Activated effector memory CD4-positive, alpha-beta T cell treated with anti-CD3 and anti-CD28 coated beads, Interleukin-2, amount 50 U/mL, for 16 hours (primary cell): ENCODE measurements at places on chromosomes 3 and 15.

- DNase-seq, result no peak
Observed at GRCh38 chr15:68258692-68259091, 18.9 kb upstream of the FEM1B start.

- DNase-seq, result no peak
Observed at GRCh38 chr3:169028716-169029115, 634.8 kb downstream of the MECOM start.

GRCh38 chr3:119601154-119601553, 3.5 kb downstream of the PLA1A start:
- DNase-seq, result no peak

DNA sequence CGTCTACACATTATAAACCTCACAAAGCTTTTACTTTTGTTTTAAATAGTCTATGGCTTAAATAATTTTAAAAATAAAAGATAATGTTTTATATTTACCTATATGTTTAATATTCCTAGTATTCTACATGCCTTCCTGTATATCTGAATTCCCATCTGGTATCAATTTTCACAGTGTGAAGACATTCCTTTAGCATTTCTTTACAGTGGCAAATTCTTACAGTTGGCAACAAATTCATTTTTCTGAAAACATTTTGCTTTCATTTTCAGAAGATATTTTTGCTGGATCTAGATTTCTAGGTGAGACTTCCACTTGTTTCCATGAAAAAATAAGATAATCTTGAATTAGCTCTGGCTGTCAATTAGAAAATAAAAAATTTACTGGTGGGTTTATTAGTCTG, 471.4 kb upstream of the NAALADL2 start:
- no peak for DNase-seq

DNA sequence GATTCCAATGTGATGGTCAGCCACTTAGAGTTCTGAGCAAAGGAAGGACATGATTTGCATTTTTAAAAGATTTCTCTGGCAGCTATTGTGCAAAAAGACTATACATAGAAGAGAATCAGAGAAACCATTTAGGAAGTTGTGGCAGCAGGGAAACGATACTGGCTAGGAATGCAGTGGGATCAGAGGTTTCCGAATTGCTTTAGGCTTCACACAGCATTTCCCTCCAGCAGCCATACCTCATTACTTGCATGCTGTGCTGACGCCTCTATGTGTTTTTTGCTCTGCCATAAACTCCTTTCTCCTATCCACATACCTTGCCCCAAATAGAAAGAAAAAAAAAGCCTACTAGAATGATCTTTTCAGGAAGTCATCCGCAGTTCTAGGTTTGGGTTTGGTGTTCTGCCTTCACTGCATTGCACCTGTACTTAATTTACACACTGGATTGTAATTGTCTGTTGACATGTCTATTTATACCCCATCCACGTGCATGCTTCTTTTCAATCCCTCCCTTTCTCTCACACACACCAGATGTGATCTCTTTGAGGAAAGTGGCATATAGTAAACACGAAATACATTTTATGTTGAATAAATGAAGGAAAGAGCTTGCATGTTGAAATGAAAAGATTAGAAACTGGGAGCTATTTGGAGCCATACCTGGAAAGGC, 860.3 kb upstream of the SEMA6D start:
- DNase-seq, result no peak

- no peak for DNase-seq
Observed at GRCh38 chr3:154188846-154189245, 67.7 kb downstream of the ARHGEF26 start.

- no peak for DNase-seq
Observed at GRCh38 chr3:6204891-6205290, 656.0 kb upstream of the GRM7 start.

GRCh38 chr3:5411786-5412185, 224.3 kb downstream of the EDEM1 start:
- no peak for DNase-seq

- no peak for DNase-seq
Observed at GRCh38 chr3:147816752-147817151, 407.6 kb downstream of the ZIC1 start.

DNA sequence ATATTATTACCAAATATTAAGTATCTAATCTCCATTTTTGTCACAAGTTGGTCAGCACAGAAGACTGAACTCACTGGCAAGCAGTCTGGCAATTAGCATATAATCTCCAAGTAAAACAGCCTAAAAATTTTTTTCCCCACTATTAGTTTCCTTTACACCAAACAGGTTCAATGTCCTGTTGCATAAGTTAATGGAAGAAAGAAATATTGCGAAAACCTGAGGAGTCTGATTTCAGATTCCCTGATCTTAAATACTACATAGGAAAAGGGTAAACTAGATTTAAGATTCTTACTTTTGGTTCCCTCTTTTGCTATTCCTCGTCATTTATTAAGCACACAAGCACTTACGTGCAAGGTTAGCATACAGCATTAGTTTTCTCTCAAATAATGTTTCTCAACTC, 133.2 kb upstream of the PLXND1 start:
- no peak for DNase-seq

GRCh38 chr3:23574822-23575315, 230.9 kb upstream of the UBE2E1 start:
- no peak for DNase-seq
